RPMI7951 (cell line): ENCODE measurements at places on chromosomes 16 and 17. TPM values are rescaled to one million over a fixed set of nuclear protein-coding genes. Genes with fewer than 3 reads are reported as not detected.

- no peak for DNase-seq
Observed at GRCh38 chr16:13438064-13438463, 481.9 kb upstream of the ERCC4 start.

DNA sequence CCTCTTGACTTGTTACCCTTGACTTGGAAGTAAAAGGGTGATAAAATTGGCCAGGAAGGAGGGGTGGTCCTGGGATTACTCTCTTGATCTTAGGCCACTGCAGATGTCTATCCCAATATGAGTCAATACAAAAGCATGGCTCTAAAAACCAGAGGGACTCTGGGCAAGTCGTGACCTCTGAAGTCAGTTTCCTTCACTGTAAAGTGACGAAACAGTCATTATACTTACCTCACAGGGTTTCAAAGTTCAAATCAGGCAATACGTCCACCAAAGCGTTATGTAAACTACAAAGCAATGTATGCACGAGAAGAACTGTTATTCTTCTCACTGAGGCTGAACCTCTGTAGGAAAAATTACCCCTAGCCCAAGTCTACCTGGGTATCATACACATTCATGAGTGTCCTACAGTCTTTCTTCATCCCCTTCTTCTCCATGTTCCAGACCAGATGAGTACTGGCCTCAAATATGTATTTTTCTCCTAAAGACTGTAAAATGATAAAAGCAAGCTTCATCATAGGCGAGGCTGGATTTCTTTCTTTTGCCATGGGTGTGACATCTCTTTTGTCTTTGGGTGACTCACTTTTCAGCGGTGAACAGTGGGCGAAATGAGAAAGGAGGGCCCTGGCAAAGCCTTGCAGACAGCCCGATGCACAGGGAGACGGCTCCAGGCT, 34.5 kb upstream of the CLEC18B start:
- no peak for DNase-seq

DNA sequence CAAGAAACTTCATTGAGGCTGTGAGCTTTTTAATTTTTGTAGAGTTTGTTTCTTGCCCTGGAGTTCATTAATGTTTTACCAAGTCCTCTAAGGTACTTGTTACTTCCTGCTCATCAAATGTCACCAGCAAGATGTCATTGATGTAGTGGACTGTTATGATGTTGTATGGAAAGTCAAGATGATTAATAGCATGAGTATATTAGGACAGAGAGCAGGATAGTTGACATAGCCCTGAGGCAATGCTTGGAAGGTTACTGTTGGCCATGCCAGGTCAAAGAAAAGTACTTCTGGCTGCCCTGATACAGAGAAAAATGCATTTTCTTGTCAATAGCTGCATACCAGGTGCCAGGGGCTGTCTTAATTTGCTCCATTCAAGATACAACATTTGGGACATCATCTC, 6.7 kb downstream of the KRTAP1-5 start:
- no peak for DNase-seq

- DNase-seq: no peak
Observed at GRCh38 chr17:66850692-66851091, 15.8 kb downstream of the CACNG5 start.

DNA sequence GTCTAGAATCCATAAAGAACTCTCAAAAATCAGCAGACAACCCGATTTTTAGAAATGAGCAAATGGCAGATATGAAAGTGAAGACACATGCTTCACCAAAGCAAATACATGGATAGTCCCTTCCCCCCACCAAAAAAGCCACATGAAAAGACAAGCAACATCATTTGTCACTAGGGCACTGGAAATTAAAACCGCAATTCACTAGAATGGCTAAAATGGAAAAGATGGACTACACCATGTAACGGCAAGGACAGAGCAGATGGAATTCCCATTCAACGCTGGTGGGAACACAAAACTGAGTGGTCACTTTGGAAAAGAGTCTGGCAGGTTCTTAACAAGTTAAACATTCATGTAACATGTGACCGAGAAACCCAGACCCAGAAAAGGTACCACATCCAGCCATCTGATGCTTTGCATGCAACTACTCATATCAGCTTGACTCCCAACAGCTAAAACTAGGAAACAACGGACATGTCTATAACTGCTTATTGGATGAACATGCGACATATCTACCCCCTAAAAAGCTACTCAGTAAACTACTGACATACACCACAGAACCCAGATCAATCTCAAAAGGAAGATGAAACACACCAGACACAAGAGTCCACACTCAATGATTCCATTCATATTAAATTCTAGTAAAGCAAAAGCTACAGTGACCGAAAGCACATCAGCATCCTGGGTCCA, 132.6 kb downstream of the ZNF778 start:
- DNase-seq: peak; percentile 76

GRCh38 chr16:72897707-72898106, 150.2 kb downstream of the ZFHX3 start:
- DNase-seq: no peak

GRCh38 chr16:67283826-67284555, 4.7 kb downstream of the PLEKHG4 start:
- DNase-seq: no peak

DNA sequence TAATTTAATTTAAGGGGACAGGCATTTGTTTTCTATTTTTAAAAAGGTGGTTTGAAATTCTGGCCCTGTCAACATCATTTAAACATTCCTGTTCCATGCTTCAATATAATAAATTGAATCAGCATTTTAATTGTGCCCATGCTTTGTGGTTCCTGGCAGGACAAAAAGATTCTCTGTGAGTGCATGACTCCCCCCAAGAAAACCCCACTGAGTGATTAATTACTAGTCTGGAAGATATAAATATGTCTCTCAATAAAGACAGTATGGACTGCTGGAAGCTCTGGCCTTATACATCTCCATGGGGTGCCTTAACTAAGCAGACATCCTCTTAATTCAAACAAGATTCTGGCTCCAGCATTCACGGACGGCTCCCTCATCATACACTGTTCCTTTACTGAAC, 95.0 kb upstream of the PSMD7 start:
- no peak for DNase-seq

DNA sequence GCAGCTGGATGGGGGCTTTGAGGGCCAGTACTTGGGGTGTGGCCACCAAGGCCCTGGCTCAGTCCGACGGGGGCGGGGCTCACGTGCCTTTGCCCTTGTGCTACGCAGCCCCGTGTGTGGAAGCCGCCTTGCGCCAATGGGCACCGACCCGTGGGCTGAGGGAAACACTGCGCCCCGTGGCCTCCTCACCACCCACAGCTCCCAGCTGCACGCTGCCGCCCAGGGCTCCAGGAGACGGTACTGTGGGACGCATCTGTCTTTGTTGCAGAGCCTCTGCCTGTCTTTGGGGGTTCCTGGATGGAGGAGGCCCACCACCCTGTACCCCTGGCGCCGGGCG, 7.6 kb downstream of the CDH15 start:
- DNase-seq: no peak

- no peak for DNase-seq
Observed at GRCh38 chr16:86872833-86873232, 294.5 kb downstream of the FOXL1 start.

DNA sequence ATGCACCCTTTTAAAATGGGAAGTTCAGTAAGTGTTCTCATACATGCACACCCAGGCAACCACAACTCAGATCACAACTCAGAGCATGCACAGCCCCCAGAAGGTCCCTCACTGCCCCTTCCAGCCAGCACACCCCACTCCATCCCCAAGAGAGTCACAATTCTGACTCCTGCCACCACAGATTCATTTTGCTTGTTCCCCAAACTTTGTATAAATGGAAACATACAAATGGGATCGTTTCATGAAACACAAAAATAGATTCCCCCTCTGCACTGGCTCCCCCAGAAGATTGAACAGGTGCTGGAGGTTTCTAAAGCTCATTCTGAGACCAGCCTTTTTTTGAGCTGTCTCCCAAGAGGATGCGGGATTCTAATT, 3.3 kb upstream of the TNFRSF13B start:
- DNase-seq: no peak

- DNase-seq: peak; percentile 50
Observed at GRCh38 chr17:57514614-57515013, 230.5 kb downstream of the CCDC182 start.

GRCh38 chr17:64005734-64006167, 7.6 kb downstream of the PRR29 start:
- peak; percentile 17 for DNase-seq

DNA sequence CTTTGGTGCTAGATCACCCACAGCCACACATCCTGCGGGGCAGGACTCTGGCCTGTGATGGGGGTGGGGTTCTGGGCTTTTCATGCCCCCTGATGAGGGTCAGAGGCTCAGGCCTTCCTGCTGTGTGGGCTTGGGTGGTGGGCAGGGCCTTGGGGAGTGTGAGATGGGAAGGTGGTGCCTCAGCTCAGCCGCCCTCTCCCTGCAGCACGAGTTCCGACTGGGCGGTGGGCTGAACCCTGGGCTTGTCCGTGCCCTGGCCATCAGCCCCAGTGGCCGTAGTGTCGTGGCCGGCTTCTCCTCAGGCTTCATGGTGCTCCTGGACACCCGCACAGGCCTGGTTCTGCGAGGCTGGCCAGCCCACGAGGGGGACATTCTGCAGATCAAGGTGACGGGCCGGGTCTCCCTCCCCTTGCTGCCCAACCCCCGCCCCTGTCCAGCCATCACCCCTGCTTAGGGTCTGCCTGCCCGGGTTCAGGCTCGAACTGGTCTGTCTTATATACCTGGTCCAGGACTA, 6.8 kb upstream of the SERPINF2 start:
- no peak for DNase-seq

GRCh38 chr16:81531419-81531821, 86.8 kb downstream of the CMIP start:
- no peak for DNase-seq

DNA sequence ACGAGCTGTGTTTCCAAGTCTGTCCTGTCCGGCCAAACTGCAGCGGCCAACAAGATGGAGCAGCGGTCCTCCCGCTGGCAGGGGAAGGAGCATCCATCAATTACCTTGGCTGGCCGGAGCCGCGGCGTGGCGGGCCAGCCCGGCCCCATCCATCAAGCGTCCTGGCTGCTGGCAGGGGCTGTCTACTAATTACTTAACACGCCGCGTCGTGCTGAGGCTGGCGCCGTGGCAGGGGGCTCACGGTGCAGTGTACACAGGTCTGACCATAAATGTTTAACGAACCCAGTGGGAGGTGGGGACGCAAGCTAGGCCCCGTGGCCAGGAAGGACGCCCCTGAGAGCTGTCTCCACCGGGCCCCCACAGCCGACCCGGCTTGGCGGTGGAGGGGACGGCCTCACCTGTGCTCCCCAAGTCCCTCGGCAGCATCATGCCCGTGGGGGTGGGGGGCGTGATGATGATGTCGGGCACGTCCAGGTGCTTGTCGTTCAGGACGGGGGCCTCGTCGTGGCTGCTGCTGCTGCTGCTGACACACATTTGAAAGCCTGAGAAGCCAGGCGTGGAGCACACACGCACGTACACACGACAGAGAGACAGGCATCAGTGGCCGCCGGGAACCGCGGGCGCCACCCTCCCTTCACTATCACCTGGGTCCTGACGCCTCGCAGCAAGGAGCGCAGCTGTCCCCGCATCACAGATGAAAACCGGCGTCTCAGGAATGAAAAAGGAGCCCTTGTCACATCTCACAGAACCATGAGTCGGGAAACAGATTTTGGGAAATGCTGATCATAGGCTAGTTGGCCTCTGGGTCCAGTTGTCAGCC, 21.2 kb upstream of the GINS2 start:
- DNase-seq: no peak

DNA sequence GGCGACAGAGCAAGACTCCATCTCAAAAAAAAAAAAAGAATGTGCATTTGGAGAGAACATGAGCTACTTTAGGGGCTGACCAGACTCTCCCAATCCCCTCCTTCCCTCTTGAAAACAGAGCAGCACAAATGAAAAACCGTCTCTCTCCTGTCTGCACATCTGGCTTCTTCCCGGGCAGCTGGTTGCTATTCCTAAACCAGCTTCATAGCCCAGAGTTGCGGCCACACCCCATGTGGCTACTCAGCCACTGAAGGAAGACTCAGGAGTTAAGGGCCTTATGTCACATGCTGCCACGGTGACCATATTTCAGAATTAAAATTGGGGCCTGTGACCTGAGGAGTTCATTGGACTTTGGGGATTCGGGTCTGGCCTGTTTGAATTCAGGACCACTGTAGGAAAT, 48.3 kb downstream of the KATNIP start:
- DNase-seq: no peak

DNA sequence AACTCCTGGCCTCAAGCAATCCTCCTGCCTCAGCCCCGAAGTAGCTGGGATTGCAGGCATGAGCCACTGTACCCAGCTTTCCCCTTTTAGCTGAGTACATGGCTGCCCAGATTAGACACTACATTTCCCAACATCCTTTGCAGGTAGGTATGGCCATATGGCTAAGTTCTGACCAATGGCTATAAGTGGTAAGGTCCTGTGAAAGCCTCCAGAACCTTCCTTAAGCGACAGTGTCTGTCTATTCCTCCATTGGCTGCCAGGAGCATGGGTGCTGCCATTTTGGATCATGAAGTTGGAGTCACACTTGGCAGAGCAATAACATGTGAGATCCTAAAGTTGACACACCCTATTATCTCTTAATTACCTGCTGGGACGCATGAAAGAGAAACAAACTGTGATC, 24.4 kb upstream of the CRHR1 start:
- peak; percentile 3 for DNase-seq

DNA sequence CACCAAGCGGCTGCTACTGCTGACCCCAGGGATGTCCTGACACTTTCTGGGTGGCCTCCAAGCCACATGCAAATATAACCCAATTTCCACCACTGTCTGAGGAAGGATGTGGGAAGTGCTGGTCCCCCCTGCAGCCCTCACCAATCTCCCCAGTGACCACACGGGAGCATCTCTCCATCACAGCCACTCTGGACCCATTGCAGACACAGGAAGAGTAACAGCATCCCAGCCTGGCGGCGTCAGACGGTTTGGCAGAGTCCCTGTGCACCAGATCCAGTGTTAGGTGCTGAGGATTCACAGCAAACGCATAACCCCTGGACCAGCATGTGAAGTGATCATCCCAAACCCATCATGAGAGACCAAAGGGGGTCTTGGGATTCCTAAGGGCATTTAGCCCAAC, 163.7 kb upstream of the TNRC6C start:
- no peak for DNase-seq

GRCh38 chr17:282912-283882, 69.4 kb downstream of the RPH3AL start:
- DNase-seq: no peak

DNA sequence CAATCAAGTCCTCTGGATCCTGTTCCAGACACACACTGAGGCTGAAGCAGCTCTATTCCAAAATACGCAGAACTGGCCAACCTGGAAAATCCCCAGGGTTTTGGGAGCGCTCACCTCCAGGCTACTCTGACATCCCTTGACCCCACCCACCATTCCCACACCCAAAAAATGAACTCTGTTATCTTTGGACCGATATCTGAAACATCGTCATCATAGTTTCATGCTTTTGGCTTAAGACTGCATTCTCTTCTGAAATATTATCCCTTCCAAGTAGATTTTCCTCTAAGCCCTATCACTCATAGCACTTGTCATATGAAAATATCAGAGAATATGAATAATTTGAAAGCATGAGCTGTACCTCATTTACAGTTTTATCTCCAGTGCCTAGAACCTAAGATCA, 34.7 kb downstream of the VAT1L start:
- DNase-seq: no peak

- peak; percentile 5 for DNase-seq
Observed at GRCh38 chr17:19573075-19573474, 39.4 kb downstream of the SLC47A1 start.

The XYLT1 gene
- 3.0 and 4.0 TPM in 2 replicates for total RNA-seq

The KRTAP4-9 gene
- total RNA-seq: not detected in 2 replicates

The ABCC12 gene
- 0.29 and 0.48 TPM in 2 replicates for total RNA-seq

The C16orf89 gene
- total RNA-seq: not detected in 2 replicates

The HBZ gene
- not detected in 2 replicates for total RNA-seq

The LRRC75A gene
- 2.7 and 3.2 TPM in 2 replicates for total RNA-seq
